ENCODE measurements at places on chromosomes 12 and 14.
A peak's percentile ranks its signal among the peaks of the same experiment; 100 is the strongest.

- peak; percentile 3 for DNase-seq
These were observed 204.7 kb upstream of the PELI2 start for GRCh38 chr14:55913324-55914025.

- DNase-seq, result no peak
These were observed 304.4 kb downstream of the MED13L start for GRCh38 chr12:115973066-115973465.

- DNase-seq, result no peak
These were observed 3.5 kb downstream of the ARL6IP4 start for GRCh38 chr12:122983789-122984515.

DNA sequence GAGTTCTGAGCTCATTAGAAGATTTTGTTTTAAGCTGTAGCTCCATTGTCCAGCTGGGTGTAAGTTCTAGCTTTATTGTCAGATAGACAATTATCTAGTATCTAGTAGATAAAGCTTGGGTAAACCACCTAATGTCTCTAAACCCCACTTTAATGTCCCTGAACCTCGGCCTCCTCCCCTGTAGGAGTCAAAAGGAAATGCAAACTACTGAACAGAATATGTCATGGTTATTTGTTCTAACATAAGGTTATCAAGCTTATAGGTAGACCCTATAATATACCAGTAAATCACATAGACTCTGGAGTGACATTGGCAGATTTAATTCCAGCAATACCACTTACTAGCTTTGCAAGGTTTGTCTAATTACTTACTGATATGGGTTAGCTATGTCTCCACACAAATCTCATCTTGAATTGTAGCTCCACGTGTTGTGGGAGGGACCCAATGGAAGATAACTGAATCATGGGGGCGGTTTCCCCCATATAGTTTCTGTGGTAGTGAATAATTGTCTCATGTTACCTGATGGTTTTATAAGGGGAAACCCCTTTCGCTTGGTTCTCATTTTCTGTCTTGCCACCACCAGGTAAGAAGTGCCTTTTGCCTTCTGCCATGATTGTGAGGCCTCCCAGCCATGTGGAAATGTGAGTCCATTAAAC lies 29.4 kb downstream of the BCAT1 start:
- DNase-seq, result no peak

DNA sequence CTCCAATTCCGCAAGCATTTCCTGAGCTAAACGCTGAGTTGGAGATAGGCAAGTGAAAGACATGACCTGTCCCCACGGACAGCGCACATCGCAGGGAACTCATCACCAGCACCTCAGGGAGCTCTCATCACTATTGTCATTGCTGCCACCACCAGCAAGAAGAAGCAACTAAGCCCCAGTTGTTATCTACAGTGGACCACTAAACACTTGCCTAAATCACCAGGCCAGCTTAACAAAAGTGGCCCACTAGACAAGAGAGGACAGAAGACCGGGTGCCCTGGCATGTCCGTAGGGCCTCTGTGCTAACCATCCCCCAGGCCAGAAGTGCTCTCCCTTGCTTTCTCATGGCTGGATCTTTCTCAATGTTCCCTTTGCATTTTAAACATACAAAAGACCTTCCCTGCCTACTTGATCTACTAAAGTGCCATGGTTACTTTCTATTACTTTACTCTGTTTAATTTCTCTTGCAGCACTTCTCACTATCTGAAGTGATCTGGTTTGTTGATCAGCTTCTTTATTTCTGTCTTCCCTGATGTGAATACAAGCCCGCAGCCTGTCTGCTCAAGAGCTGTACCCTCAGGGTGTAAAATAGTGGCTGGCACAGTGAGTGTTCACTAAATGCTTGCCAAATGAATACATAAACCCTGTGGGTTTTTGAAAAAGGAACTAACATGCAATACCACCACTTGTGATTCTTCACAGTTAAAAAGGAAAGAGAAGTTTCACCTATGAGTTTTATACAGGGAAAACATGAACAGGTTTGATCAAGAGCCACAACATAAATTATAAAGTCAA lies 60.9 kb upstream of the RFLNA start:
- DNase-seq, result peak; percentile 2

- DNase-seq, result no peak
These were observed 30.7 kb upstream of the OR4E1 start for GRCh38 chr14:21704338-21704737.

- no peak for DNase-seq
These were observed 61.3 kb downstream of the NOS1 start for GRCh38 chr12:117300174-117300573.

GRCh38 chr12:113135178-113136127 lies at the start of gene RASAL1:
Gene RASAL1 (minus strand): TSS chr12:113135761. CDS start chr12:113135462, 299 bp downstream.
- no peak for DNase-seq

- no peak for DNase-seq
These were observed 26.4 kb downstream of the TM7SF3 start for GRCh38 chr12:26987634-26988424.

DNA sequence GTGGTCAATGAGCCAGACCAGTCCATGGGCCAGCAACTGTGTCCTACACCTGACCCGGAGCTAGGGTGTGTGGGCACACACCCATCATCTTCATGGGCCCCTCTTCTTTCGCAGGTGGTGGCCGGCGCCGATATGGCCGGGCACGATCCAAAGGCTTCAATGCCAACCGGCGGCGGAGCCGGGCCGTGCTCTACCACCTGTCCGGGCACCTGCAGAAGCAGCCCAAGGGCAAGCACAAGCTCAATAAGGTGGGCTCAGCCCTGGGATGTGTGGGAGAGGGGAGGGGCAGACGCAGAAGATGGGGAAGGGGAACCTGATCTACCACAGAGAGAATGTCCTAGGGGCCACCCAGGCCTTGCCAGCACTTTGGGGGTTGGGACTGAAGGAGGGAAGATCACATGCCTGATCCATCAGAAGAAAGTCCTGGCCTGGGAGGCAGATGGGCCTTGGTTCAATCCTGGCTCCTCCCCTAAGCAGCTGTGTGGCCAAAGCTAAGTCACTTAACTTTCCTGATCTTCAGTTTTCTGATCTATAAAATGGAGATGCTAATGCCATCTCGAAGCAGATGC lies 3.8 kb downstream of the KCNH3 start:
- DNase-seq, result no peak

GRCh38 chr12:88703790-88704189 lies 123.5 kb upstream of the KITLG start:
- DNase-seq, result no peak

DNA sequence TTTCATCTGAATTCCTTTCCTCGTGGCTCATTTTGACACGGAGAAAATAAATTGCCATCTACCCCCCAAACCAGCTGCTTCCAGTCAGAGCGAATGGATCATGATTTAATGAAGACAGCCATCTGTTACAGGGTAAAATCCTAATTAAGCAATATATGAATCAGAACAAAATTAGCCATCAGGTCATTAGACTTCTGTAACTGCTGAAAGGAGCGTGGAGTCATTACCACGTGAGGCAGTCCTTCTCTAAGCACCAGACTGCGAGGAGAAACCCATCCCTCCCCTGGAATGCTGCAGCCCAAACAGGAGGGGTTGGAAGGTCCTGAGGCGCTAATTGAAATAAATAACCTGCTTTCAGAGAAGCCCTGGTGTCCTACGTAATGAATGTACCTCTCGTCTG lies 51.1 kb upstream of the TCL1A start:
- DNase-seq, result no peak

DNA sequence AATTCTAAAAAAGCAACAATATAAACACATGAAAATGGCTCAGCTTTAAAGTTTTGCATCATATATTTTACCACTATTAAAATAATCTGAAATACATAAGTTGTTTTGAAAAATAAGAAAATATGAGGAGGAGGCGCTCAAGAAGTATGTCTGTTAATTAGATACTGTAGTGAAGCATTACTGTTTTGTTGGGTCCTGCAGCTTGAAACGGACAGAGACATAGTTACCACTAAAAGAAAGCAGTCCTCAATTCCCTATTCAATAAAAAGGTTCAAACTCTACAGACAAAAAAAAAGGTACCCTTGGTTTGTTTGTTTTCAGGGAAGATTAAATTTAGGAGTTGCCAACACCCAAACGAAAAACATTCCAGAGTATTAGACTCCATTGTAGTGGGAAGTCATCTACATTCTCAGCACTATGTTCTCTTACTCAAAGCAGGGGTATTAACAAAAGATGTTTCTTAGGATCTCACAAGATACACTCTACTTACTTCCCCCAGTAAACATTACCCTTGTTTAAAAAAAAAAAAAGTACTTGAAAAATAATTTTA lies 3.0 kb downstream of the PAWR start:
- no peak for DNase-seq

- DNase-seq, result no peak
These were observed 91.8 kb upstream of the BCL11B start for GRCh38 chr14:99363616-99364290.

GRCh38 chr12:3901116-3901515 lies 27.9 kb upstream of the PARP11 start:
- no peak for DNase-seq

DNA sequence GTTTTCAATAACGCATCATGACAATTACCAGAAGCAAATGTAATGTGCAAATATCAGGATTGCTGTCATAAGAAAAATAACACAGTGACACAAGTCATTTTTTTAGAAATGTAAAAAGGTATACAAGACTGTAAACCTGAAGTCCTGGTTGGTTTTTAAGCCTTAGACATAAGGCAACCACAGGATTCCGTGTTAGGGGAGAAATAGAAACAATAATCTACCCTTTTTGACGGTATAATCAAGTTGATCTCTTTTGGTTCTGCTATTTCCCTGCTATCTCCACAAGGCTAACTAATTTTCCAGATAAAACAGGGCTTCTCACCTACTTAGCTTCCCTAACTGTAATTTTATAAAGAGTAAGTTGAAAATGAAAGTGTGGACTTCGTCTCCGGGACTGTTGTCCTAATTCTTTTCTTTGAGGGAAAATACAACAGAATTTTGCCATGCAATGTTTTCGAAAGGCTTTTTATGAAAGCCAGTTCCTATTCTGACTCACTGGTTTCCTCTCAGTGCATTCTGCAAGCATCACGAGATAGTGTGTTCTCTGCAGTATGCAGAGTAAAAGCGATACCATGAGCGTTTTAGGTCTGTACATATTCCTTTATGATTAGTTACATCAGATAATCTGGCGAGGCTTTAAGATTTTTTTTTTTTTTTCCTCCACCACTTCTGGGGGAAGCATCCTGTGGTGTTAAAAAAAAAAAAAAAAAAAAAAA lies 10.6 kb downstream of the MYO1H start:
- DNase-seq, result no peak

DNA sequence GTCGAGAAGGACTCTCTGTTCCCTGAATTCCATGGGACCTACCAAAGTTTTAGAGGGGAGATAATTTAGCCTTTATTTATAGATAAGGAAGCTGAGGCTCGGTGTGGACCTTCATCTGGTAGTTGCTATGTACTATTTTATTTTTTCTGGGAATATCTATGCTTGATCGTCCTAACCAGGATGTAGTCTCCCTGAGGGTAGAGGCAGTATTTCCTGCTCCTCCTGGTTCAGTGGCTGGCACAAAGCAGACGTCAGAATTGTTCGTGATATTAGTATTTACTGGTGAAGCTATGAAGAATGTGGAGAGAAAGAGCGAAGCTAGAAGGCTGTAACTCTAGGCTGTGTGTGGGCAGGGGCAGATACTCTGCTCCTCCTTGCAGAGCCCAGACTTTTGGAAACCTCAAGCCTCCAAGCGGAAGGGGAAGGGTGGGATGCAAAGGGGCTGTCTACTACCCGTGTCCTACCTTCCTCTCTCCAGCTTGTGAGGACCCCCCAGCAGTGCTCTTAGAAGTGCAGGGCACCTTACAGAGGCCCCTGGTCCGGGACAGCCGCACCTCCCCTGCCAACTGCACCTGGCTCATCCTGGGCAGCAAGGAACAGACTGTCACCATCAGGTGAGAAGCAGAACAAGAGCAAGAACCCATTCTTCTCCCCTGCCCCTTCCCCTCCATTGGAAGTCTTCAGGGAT lies 1.4 kb downstream of the LRP10 start:
- DNase-seq, result no peak

GRCh38 chr14:90837355-90837754 lies 21.1 kb upstream of the TTC7B start:
- no peak for DNase-seq

DNA sequence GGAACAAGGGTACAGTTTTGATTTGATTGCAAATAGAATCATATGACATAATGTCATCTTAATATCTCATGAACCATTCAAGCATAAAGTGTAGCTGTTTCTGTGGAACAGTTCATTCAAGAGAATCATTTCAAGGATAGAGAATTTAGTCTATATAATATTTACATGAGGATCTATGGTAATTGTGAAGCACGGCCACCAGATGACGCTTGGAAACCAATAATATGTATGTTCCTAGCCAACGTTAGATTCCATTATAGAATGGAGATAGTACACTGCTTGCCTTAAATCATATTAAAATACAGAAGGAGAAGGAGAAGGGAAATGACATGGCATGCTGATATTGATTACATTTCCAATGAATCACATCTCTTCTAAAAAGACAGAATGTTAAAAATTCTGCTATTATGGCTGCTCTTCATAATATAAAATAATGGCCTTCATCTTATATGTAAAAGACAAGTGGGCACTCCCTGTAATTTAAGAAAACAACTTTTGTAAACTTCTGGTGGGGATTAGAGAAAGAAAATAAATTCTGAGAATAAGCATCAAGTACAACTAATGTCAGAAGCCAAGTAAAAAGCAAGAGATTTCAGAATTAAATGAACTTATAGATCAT lies 351.0 kb downstream of the NAV3 start:
- no peak for DNase-seq

DNA sequence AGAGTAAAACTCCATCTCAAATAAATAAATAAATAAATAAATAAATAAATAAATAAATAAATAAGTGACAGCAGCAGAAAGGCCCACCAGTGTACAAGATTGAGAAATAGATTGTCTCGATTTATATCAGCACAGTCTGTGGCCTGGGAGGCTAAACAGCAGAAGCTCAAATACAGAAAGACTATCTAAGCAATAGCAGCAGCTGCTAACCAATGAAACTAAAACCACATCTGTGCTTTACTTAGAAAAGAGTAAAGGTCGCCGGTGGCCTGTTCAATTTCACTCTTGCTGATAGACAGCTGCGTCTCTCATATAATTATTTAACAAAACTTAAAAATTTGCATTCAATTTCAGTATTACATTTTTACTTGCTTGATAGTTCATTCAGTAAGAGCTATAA lies 325.7 kb downstream of the CEP128 start:
- no peak for DNase-seq

- DNase-seq, result no peak
These were observed 340.2 kb downstream of the C12orf75 start for GRCh38 chr12:105670672-105671071.

- no peak for DNase-seq
These were observed 169.0 kb downstream of the MON2 start for GRCh38 chr12:62635649-62636048.

GRCh38 chr14:84750763-84751554 lies 779.0 kb upstream of the FLRT2 start:
- DNase-seq, result no peak

GRCh38 chr12:94659346-94659930 lies 9.1 kb upstream of the TMCC3 start:
- no peak for DNase-seq
